ENCODE measurements at places on chromosomes 3 and 15.
A peak's percentile ranks its signal among the peaks of the same experiment; 100 is the strongest.

GRCh38 chr15:75751116-75751875 lies 38.6 kb upstream of the CSPG4 start:
- no peak for DNase-seq

DNA sequence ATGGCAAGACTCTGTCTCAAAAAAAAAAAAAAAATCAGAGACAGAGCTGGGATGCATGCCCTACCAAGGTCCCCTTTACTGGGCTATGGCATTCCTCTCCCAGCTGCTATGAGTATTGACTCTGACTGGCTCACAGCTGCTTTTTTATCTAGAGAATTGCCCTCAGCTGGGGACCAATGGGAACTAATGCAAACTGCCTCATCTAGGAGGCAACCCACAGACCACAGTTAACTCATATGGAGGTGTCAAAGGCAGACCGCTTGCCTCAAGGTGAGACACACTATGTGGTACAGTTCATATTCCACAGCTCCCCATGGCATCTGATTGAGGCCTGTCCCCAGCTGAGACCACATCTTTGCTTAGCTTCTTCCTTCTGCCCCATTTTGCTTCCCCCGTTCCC lies 183.5 kb upstream of the EOMES start:
- DNase-seq: no peak

- peak; percentile 37 for DNase-seq
These were observed 108.5 kb downstream of the FILIP1L start for GRCh38 chr3:100005665-100006393.

DNA sequence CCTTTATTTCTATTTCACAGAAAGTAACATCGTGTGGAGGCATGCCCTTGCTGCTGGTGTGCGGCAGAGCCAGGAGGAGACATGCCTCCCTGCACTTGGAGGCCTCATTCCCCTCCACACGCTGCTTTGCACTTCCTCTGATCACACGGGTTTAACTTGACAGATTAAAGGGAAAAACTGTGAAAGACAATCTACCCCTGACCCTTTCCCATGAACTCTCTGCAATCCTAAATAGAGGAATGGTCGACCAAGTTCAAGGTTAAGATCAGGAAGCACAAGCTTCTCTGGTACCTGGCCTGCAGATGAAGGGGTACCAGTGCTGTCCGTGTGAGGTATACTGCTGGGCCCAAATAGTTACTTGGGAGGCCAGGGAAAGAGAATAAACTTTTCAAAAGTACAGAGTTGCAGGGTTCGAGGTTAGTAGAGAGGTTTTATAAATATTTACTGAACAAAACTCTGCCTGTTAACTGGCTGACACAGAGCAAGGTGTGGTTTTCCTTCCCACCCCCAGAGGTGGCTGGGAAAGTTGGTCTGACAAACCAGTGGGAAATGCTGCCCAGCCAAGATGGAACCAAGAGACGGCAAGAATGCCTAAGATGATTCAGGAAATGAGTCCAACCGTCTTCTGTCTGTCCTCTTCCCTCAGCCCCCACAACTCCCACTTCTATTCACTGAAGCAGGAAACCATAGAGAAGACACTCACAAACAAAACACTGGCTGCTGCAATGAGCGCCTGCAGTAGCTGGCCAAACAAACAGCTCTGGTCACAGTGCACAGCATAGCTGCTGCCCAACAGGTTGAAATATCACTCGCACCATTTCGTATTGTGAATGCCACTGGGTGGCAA lies 79.6 kb downstream of the IGF2BP2 start:
- DNase-seq: peak; percentile 70

DNA sequence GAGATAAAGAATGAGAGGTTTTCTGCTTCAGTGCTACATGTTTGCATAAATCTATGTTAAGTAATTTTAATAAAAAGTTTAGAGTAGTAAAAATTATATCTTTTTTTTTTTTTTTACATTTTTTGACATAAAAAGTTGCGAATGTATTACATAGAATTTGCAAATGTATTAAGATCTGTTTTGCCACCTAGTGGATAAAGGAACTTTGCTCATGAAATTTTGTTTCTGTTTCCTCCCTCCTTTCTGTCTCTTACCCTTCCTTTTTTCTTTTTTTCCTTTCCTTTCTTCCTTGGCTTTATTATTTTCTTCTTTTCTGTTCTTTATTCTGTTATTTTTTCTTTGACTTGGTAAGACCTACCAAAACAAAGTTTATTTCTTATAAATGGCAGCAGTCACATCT lies 58.5 kb upstream of the UTS2B start:
- no peak for DNase-seq

GRCh38 chr3:34268032-34268709 lies 469.7 kb downstream of the PDCD6IP start:
- peak; percentile 30 for DNase-seq

DNA sequence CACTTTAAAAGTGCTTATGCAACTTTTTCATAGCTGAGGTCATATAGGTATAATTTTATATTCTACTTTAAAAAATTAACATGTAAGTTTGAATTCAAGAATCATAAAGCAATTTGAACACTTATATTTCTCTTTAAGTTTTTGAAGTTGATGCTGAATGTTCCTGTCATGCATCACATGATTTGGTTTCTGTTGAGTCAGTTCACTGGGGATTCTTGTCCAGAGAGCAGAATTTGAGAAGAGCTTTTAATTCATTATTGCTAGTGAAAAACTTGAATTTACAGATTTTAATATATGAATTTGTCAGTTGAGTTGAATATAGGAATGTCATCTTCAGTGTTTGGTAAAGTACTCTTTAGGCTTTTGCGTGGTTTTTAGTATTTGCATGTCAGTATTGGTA lies 7.9 kb downstream of the SLC25A26 start:
- no peak for DNase-seq

- DNase-seq: no peak
These were observed 156.9 kb downstream of the ZNF621 start for GRCh38 chr3:40681658-40682055.

Measured in tongue (tissue), 3 donors.